ENCODE measurements at places on chromosomes 4 and X.

GRCh38 chr4:99166544-99166943 is 22.4 kb upstream of the ADH4 start:
- no peak for DNase-seq

DNA sequence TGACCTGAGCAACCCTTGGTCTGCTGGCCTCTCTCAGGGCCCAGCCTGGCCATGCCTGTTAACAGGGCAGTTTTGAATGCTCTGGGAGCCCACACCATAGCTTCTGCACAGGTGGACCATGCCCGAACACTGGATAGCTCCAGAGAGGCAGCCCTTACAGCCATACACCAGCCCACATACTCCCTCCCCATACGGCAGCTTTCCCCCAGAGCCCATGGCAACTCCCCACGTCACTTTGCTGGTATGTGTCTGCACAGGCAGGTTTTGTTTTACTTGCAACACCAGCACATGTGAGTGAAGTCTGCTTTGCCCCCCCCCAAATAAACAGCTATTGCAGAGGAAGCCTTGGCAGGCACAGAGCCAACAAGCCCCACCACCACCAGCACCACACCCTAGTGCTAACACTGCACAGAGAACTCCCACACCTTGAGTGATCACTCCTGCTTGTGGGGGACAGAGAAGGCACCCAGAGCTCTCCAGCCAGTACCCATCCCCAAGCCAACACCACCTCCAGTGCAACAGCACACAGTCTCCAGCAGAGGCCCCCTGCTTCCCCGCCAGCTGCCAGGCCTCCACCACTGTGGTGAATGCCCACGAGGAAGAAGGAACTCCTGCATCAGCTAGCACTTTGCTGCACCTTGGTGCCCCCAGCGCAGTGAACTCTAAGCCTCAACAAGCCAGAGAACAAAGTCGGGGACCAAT is 87.3 kb downstream of the STPG2 start:
- no peak for DNase-seq

DNA sequence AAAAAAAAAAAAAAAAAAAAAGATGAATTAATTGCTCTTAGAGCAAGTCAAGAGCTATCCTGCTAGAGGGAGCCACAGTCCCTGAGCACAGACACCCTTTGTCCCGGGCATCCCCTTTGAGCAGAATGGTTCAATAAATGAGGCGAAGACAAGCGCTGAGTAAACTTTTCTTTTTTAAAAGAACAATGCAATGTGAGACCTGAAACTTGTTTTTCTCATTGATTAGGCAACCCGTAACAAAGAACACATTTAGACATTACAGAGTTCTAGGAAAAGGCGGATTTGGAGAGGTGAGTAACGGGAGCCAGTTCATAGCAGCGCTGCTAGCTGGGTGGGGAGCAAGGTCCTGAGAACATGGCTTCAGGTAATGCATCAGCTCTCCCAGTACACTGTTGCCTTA is 46.1 kb downstream of the GRK4 start:
- no peak for DNase-seq

- no peak for DNase-seq
These were observed 334.5 kb downstream of the ADAM29 start for GRCh38 chr4:175252642-175253041.
